ENCODE measurements at places on chromosomes 11 and 22.

DNA sequence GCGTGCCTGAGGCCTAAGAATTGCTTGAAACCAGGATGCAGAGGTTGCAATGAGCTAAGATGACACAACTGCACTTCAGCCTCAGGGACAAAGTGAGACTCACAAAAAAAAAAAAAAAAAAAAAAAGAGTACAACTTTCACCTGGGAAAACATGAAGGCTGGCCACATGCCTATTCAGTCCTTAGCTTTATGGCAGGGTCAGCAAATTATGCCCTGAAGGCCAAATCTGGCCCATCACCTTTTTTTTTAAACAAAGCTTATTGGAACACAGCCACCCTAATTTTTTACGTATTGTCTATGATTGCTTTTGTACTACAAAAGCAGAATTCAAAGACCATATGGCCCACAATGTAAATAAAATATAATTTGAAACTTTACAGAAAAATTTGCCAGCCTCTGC lies 8.2 kb downstream of the FSHB start:
- no peak for DNase-seq

DNA sequence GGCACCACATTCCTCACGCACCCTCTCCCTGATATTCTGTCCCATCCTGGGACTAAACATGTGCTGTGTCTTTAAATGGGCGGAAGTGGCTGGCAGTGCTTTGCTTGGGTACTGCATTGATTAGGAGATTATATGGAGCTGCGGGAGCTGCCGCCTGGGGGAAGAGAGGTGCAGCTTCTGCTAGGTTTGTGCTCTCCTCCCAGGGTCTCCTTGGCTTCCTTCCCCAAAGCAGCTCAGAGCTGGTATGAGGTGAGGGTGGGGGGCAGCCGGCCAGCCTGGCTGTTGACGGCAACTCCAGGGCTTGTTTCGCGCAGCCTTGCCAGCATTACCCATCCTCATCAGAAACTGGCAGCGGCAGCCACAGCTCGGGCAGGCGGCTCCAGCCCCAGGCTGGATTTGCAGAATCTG lies 95.4 kb downstream of the GRAMD1B start:
- DNase-seq = no peak

DNA sequence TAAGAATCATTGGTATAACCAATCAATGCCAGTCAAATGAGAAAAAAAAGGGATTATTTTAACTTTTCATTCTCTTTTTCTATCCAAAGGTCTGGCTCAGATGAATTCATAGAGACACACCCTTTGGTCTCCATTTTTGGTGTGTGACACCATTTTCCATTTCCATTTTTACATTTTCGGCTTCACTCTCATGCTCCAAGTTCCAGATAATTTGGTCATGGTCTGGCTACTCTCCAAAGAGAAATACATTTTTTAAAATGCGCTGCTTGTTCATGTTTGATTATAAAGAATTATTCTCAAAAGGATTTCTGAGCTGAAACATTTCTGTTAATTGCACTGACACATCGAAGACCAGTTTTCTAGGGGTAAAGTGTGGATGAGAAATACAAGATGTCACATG lies 51.6 kb upstream of the FIBIN start:
- DNase-seq = no peak

DNA sequence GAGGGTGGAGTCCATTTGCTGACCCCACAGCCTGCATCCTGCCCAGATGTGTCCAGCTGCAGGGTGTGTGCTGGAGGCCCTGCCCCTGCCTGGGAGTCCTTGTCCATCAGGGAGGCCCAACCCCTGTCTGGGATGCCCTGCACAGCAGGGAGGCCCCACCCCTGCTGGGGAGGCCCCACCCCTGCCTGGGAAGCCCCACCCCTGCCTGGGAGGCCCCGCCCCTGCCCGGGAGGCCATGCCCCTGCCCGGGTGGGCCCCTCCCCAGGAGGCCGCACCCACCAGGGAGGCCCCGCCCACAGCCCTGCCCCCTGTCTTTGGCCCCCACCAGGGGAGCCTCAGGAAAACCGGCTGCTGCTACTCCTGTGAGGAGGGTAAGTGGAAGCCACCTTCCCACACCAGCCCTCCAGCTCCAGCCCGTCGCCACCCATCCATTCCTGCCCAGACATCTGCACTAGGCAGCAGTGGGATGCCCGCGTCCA lies 37.2 kb downstream of the MUC5B start:
- no peak for DNase-seq

GRCh38 chr11:70456921-70457532 lies 58.7 kb downstream of the CTTN start:
- no peak for DNase-seq

DNA sequence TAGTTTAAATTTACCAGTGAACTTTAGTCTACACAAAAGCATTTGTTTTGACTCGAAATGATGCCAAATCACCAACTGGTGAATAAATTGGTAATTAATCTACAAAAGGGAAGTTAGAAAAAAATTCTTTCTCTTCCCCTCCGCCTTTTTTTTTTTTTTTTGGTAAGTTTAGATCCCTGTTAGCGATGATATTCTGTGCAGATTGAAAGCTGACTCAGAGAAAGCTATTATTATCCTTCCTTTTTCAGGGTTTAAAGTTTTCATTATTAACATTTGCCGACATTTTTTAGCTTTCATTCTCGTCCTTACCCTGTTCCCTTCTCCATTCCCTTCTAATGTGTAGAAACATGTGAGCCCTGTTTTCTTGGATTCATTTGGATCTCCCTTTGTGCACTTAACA lies 16.8 kb upstream of the NUP160 start:
- no peak for DNase-seq

- DNase-seq = no peak
Measured at GRCh38 chr11:129271030-129271429, 78.9 kb upstream of the ARHGAP32 start.

- DNase-seq = no peak
Measured at GRCh38 chr22:49053578-49053977, 774.1 kb downstream of the BRD1 start.

- no peak for DNase-seq
Measured at GRCh38 chr11:75574698-75575602, 12.9 kb downstream of the SERPINH1 start.
